HCEC 1CT (cell line): ENCODE measurements at places on chromosomes 1 and 21.

DNA sequence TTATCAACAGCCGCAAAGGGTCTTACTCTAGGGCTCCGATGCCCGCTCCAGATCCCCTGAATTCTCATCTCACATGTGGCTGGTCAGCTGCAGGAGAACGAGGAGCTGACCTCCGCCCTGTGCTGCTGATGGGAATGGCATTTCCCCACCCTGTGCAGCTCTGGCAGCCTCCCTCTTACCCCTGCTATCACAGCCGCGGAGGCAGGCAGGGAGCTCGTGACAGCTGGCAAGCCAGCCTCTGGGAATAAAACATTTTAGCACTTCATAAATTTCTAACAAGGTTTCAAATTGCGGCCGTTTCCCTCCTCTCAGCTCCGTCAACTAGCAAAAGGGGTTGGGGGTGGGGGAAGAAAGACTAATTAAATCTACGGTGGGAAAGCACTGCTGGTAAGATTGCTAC, 81.1 kb downstream of the DSCAM start:
- no peak for DNase-seq

GRCh38 chr1:193309936-193310475, 123.6 kb upstream of the B3GALT2 start:
- no peak for DNase-seq

GRCh38 chr1:50902419-50902818, 57.6 kb downstream of the FAF1 start:
- no peak for DNase-seq

- no peak for DNase-seq
These were observed 105.8 kb downstream of the ARHGEF10L start for GRCh38 chr1:17645068-17645911.

- DNase-seq, result no peak
These were observed 607.8 kb downstream of the NCAM2 start for GRCh38 chr21:21606041-21606440.

DNA sequence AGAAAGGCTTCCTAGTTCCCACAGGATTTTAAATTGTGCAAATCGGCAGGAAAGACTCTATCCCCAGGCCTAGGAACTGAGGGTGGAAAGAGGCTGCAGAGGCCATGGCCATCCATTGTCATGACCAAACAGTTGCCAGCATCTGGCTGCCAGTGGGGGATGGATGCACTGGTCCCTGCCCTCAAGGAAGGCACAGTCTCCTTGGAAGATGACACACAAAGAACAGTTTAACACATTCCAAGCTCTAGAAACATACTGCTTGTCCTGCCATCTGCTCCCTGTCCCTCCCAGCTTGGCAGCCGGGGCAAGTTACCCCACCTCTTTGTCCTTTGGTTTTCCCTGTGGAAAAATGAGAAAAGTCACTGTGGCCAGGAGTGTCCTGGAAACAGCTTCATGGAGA, 83.2 kb downstream of the BCAR3 start:
- no peak for DNase-seq

DNA sequence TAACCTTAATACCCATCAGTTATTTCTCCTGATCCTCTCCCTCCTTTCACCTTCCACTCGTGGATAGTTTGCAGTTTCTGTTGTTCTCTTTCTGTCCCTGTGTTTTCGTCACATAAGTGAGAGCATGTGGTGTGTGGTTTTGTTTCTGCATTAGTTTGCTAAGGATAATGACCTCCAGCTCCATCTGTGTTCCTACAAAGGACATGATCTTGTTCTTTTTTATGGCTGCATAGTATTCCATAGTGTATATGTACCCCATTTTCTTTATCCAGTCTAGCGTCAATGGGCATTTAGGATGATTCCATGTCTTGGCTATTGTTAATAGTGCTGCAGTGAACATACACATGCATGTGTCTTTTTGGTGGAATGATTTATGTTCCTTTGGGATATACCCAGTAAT, 36.6 kb upstream of the GPR25 start:
- DNase-seq, result no peak
